Osteoblast (primary cell): ENCODE measurements at places on chromosomes 7 and 10.

DNA sequence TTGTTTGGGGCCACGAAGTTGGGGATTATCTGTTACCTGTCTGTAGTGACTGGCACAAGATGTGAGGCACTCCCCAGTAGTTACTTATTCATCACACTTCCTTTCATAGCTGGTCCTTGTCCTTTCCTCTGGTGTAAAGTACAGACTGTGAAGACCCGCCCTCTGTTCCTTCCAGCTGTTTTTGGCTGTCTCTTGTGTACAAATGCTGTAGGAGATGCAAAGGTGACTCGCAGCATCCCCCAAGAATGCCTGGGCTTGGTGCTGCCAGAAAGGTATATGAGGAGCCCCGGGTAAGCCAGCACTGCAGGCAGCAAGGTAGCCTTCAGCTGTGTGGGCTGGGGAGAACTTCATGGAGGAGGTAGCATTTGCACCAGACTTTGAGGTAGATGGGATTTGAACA, 236.6 kb downstream of the EBF3 start:
- peak; percentile 48 for DNase-seq

GRCh38 chr10:119654540-119654939, 3.4 kb downstream of the BAG3 start:
- DNase-seq, result peak; percentile 86

- DNase-seq, result no peak
These were observed 205.7 kb downstream of the SORCS1 start for GRCh38 chr10:106958589-106959361.

GRCh38 chr7:494906-495305, 24.7 kb downstream of the PDGFA start:
- DNase-seq, result no peak

DNA sequence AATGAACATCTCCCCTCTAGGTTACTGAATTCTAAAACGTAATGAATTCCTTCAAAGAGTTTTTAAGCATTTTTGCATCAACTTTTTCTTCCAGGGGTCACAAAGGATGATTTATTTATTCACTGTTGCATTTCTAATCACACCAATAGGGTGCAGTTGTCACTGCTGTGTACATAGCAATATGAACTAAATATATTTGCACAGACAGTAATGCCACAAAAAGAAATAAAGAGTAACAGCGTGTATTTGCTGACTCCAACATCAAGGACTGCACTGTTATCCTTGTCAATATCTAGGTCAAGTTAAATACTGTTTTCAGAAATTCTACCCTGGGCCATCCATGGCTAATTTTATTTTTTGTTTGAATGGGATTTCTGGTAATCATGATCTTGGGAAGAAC, 138.0 kb downstream of the FRMD4A start:
- no peak for DNase-seq

DNA sequence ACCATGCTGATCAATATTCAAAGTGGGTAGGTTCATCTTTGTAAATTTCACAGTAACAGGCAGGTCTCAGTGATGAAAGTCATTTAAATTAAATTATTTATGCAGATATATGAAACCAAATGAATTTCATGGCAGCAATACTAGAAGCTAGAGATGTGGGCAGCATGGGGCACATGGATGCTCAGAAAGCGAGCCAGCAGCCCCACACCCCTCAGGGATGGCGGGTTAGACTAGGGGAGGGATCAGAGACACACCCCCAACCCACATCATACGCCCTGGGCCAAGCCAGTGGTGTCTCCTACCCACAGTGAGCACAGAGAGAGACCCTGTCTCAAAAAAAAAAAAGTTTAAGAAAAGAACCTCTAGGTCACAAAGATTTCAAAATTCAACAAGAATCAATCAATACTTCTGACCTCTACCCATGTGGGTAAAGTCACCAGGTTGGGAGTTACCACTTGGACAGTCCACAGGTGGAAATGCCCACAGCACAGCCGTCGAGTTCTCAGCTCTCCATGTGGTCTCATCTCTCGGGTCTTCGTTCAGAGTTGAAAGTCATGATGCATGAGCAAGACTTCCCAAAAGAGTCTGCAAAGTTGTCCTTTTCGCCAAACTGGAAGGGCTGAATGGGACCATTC, 79.3 kb upstream of the PPP2R2D start:
- DNase-seq, result peak; percentile 85

GRCh38 chr7:135769005-135769802, 20.6 kb upstream of the FAM180A start:
- no peak for DNase-seq

- no peak for DNase-seq
These were observed 13.5 kb downstream of the PLEKHA8 start for GRCh38 chr7:30041526-30042269.

- no peak for DNase-seq
These were observed 259.9 kb downstream of the FGFR2 start for GRCh38 chr10:121338206-121338980.

DNA sequence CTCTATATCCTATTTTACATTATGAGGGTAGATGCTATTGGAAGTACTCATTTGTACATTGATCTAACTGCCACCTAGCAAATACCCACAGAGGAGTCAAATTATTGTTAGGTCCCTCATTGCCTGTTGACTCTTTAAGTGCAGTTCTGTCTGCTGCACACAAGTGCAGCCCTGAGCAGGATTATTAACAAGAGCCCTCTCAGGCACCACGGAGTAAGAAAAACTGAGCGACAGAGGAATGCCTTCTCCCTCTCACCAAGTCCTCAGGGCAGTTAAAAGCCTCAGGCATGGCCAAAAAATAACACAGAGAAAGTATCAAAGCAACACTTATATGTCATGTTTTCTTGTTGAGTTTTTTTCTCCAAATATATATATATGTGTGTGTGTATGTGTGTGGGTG, 340.0 kb upstream of the NRG3 start:
- no peak for DNase-seq

DNA sequence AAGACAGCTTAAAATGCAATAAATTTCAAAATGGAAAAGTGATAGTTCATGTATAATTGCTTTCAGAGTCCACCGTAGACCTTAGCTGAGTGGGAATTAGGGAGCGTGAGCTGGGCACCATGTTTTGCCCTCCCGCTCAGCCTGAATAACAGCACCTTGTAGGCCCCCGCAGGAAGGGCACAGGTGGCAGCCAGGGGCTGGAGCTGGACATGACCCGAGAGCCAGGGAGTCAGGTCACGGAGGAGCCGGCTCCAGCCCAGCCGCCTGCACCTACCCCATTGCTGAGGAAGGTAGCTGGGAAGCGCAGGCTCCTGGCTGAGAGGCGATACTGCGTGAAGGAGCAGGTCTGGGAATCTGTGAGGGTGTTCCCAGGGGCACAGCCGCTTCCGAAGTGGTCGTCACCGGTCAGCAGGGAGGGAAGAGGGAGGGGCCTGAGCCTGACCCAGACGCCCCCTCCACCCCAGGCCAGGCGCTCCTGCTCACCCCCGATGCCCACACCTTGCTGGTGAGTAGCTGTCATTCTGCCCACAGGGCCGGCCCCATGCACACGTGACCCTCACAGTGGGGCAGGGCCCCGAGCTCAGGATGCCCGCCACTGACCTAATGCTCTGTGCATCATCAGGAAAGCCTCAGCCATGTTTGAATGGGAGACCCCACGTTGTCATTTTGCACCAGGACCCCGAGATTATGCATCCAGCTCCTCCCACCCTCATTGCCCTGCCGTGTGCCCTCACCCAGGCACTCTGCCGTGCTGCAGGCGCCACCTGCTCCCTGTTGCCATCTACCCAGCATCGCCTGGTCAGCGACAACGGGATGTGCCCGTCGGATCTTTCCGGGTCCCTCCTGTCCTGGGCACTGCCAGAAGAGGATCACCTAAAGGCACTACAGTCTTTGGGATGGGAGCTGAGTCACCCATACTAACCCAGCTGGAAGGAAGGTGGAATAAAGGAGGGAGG, 129.2 kb upstream of the TCERG1L start:
- DNase-seq, result no peak

- peak; percentile 86 for DNase-seq
These were observed 1.8 kb upstream of the LDB3 start for GRCh38 chr10:86666538-86666937.

DNA sequence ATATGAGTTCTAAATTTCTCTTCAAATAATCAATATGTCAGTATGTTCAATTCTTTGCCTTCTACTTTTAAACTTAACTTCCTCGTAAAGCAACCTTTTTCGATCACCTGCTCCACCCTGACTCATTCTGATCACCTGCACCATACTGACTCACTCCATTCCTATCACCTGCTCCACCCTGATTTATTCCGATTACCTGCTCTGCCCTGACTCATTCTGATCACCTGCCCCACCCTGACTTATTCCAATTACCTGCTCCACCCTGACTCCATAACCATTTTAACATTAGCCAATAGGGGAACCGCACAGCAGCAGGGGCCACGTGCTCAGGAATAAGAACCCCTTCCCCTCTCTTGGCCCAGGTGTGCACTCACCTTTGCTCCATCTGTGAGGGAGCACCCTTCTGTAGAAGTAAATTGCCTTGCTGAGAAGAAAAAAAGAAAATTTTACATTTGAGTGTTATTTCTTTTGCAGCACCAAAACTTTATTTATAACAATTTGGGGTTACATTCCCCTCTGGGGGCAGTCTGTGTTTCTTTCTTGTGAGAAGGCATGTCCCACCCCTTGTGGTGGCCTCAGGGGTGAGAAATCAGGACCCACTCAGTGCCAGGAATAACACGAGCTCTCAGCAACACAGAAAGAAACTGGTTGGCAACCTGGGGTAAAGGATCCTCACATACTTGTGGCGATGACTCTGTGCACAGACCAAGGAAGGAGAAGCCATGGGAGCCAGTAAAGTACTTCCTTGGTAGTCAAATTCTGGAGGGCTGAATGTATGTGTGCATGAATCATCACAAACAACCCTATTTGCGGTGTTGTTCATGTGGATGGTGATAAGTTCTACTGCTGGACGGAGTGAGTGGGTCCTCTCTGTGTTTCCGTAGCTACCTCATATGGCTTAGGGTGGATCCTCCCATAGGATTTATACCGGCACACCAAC, 29.4 kb upstream of the PPP1R9A start:
- no peak for DNase-seq

DNA sequence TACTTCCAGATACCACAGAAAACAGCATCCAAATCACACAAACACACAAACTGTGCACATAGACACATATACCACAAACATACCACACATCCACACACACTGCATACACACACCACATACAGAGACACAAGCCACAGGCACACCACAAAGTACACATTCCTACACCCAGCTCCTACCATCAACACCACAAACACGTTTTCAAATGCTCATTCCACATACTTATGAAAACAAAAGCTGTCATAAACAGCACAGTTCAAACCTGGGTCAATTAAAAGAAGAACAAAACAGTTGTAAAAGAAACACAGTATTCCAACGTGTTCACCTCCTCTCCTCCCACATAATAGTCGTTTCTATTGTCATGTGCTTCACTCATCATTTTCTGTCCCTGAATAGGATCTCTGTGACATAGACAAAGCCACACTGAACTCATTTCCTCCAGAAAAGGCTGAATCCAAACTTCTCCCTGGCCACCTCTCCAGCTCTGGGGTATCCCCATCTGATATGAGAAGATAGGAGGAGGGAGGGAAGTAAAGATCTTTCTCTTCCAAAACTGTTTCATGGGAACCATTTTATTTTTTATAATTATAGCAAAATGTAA, 89.2 kb downstream of the CXCL12 start:
- peak; percentile 34 for DNase-seq

DNA sequence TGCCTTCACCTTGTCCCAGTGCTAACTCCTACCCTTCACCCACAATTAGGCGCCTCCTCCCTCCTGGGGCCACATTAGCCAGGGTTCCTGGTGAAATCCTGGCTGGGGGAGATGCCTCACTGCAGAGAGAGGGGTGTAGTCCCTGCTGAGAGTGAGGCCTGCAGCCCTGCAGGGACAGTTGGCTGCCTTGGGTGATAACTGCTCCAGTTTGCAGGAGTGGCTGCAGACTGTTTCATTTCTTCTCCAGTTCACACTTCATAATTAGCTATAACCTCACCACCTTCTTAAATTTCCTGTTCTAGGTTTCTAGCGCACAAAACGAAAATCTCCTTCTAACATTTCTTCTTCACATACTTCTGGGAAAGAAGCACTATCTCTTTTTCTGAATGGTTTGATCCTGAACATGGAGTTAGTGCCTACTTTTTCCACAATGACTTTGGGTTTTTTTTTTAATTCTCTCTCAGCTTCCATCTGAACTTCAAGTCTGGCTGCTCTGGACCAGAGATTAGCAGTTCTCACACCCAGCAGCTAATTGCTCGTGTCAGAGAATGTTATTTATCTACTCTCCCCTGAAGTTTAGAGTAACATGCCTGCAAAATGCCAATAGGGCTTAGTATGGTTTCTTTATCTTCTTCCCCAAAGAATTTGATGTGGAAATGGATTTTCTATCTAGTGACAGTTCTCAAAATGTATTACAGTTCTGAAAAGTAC, 15.5 kb upstream of the JAZF1 start:
- DNase-seq, result no peak

DNA sequence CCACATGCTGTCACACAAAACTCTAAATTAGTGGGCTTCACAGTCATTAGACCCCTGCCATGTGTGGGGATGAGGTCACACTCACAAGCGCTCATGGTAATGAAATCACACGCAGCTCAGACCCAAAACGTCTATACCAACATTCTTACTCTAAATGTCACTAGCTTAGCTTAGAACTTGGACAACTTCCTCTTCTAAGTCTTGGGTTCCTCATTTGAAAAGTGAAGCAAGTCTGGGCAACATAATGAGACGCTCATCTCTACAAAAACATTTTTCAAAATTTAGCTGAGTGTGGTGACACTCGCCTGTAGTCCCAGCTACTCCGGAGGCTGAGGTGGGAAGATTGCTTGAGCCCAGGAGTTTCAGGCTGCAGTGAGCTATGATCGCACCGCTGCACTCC, 92.7 kb upstream of the MACROH2A2 start:
- DNase-seq, result no peak

GRCh38 chr7:15503603-15504290, 58.1 kb downstream of the AGMO start:
- DNase-seq, result no peak

DNA sequence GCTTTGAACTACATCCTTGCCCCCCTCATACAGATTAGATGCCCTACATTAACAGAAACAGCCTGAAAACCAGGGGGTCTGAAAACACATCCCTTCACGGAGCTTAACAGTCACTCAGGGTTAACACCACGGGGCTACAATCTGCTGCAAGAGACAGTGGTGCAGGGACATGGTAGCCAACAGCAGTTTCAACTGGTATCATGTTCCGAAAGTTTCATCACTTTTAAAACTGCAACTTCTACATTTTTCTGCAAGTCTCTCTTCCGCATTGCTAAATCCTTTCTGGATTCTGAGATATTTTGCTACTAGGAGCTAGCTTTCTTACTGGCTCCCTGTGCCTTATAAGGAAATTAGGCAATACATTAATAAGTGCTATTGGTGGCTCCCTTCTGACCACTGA, 92.6 kb downstream of the JAZF1 start:
- DNase-seq, result no peak

DNA sequence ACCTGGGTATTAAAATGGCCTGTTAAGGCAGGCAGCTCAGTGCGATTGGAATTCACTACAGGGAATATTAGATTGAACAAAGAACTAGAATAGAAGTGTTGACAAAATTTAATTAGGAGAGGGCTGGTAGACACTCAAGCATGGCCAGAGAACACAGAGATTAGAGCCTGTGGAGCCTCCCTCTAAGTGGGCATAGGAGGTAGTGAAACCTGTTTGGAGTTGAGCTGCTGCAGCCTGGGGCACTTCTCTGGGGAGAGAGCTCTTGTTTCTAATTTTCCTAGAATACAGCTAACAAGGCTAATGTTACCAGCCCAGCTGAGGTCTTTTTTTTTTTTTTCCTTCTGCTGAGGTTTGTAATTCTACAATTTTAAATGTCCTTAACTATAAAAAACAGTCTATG, 46.4 kb downstream of the TMEM168 start:
- DNase-seq, result no peak

- peak; percentile 70 for DNase-seq
These were observed 573 bp downstream of the TFR2 start for GRCh38 chr7:100640517-100641440.

- no peak for DNase-seq
These were observed 51.8 kb upstream of the TRIL start for GRCh38 chr7:29009947-29010346.
